ENCODE measurements at places on chromosomes 6 and 20.
A peak's percentile ranks its signal among the peaks of the same experiment; 100 is the strongest.

DNA sequence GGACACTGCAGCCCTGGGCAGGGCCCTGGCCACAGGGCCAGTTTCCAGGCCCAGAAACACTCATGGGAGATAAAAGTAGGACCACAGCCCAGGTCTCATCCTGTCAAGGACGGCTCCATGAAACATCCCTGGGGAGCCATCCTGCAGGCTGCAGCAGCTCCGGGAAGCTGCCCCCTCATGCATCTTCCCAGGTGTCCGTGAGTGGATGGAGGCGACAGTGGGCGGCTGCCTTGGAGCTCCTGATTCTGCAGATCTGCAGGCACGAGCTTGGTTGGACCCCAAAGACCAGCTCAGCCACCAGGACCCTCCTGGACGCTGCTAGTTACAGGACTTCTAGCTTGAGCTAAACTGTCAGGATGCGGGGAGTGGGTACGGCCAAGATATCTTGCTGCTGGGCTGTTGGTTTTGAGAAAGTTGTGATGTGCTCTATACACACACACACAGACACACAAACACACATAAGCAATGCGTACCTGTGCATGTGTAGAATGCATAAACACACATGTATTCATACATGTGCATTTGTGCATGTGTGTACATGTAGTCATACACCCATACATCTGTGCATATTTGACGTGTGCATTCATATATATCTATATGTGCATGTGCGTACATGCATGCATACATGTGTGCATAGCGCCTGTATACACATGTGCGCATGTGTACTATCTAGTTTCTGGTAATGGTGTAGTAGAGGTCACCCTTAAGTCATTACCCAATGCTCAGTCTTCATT lies 297.8 kb downstream of the TAF4 start:
- H3K27me3 ChIP-seq, result no peaks in the 10 kb centered on the region
- no peak for DNase-seq
- no peaks in the 10 kb centered on the region for H3K4me1 ChIP-seq
- H3K4me3 ChIP-seq, result no peak overlapping the region

DNA sequence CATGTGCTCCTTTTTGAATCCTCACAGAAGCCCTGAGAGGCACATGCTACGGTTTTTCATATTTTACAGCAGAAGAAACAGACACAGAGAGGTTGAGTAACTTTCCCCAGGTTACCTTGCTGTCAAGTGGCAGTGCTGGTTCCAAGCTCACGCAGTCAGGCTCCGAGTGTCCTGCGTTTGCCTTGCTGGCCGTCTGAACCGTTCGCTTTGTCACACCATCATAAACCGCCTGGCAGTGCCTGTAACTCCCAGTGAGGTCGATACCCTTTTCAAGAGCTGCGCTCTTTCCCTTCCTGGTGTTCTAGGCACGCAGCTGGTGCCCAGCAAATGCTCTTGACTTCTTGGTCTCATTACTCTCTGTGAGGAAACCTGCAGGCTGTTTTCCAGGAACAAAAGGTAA lies 31.3 kb upstream of the KCNG1 start:
- no peak for DNase-seq
- no peaks in the 10 kb centered on the region for H3K27me3 ChIP-seq
- H3K27ac ChIP-seq, result no peak overlapping the region
- H3K36me3 ChIP-seq, result no peaks in the 10 kb centered on the region
- H3K4me1 ChIP-seq, result no peaks in the 10 kb centered on the region

- no peak for DNase-seq
- H3K4me3 ChIP-seq, result no peak overlapping the region
- no peaks in the 10 kb centered on the region for H3K27me3 ChIP-seq
- no peaks in the 10 kb centered on the region for H3K4me1 ChIP-seq
- H3K27ac ChIP-seq, result no peak overlapping the region
- H3K36me3 ChIP-seq, result no peaks in the 10 kb centered on the region
These were observed 277.1 kb downstream of the SYNE1 start for GRCh38 chr6:152360034-152360433.

DNA sequence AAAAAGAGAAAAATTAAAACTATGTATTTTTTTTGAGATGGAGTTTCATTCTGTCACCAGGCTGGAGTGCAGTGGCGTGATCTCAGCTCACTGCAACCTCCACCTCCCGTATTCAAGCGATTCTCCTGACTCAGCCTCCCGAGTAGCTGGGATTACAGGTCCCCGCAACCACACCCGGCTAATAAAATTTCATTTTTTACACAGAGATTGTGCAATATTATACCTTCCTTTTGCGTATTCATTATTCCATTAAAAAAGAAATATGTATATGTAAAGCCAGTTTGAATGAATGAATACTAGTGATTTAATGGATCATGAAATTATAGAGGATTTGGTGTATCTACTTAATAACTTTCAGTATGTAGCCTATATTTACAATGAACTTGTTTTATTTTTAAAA lies 38.2 kb upstream of the CTAGE9 start:
- H3K27me3 ChIP-seq, result no peaks in the 10 kb centered on the region
- H3K4me1 ChIP-seq, result peaks cover 5% of the 10 kb centered on the region
- H3K27ac ChIP-seq, result no peak overlapping the region
- no peaks in the 10 kb centered on the region for H3K36me3 ChIP-seq
- H3K4me3 ChIP-seq, result no peak overlapping the region

DNA sequence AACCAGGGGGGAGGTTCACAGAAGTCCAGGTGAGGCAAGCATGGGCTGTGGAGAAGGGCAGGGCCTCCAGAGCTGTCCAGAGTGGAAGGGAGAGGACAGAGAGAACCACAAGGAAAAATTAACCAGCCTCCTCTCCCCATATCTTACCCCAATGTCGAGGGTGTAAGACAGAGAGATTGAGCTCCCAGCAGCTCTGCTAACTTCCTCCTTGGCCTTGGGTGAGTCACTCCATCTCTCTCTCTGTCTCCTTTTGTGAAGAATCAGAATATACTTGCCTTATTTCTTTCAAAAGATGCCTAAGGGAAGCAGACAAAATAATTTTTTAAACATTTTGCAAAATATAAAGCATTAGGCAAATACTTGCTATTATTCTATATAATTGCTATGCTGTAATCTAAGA lies 58.3 kb upstream of the IYD start:
- no peaks in the 10 kb centered on the region for H3K27me3 ChIP-seq
- no peaks in the 10 kb centered on the region for H3K36me3 ChIP-seq
- no peaks in the 10 kb centered on the region for H3K4me1 ChIP-seq
- no peak overlapping the region for H3K27ac ChIP-seq
- DNase-seq, result no peak

DNA sequence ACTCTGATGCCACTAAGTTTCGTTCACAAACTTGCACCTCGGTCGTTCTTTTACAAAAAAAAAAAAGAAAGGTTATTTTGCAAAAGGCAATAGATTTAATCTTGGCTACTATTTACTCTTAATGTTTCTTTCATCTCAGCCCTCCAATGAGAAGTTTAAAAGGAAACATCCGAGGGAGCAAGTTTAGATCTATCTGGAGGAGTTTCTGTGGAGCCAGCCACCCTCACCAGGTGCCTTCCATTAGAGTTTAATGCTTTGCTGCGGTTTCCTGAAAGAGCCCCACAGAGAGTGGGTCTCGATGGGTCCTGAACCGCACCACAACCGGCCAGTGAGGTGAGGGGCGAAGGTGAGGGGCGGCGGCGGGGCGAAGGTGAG lies 632 bp downstream of the PRKN start:
- no peak for DNase-seq
- peak overlapping the region; percentile 86 for H3K4me3 ChIP-seq
- H3K36me3 ChIP-seq, result no peaks in the 10 kb centered on the region
- peaks cover 3% of the 10 kb centered on the region for H3K4me1 ChIP-seq

GRCh38 chr6:32980488-32981038 lies 12.2 kb downstream of the BRD2 start:
- H3K27ac ChIP-seq, result no peak overlapping the region
- H3K36me3 ChIP-seq, result peaks cover 59% of the 10 kb centered on the region
- H3K27me3 ChIP-seq, result no peaks in the 10 kb centered on the region

DNA sequence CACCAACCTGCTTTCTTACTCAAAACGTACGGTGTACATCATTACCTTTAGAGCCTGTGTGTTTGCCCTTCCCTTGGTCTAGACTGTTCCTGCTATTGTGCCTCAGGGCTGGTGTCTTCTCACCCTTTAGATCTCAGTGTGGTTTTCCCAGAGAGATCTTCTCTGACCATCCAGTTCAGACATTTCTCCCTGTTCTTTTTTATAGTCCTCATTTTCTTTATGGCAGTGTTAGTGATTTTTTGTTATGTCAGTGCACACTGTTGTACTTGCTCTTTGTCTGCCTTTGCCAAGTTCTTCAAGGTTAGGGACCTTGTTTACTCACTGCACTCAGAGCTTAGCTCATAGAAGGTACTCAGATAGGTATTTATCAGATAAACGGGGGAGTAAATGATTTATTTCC lies 82.8 kb downstream of the ATRN start:
- H3K4me3 ChIP-seq, result no peak overlapping the region
- no peaks in the 10 kb centered on the region for H3K36me3 ChIP-seq
- no peak for DNase-seq
- H3K27ac ChIP-seq, result no peak overlapping the region

GRCh38 chr6:14919038-14919670 lies 326.7 kb upstream of the JARID2 start:
- peaks cover 8% of the 10 kb centered on the region for H3K4me1 ChIP-seq
- no peak overlapping the region for H3K27ac ChIP-seq
- H3K27me3 ChIP-seq, result no peaks in the 10 kb centered on the region
